Stimulated activated naive CD8-positive, alpha-beta T cell treated with anti-CD3 and anti-CD28 coated beads, Interleukin-15, Interleukin-2, amounts not matched to agents 100 U/mL and 50 U/mL, for 24 hours (primary cell): ENCODE measurements at places on chromosomes 2 and 18.

- no peak for DNase-seq
Observed at GRCh38 chr2:152047824-152048471, 50.9 kb downstream of the CACNB4 start.

GRCh38 chr18:69889009-69889408 is 58.7 kb downstream of the CD226 start:
- no peak for DNase-seq

- no peak for DNase-seq
Observed at GRCh38 chr2:239936838-239937581, 88.1 kb downstream of the NDUFA10 start.

DNA sequence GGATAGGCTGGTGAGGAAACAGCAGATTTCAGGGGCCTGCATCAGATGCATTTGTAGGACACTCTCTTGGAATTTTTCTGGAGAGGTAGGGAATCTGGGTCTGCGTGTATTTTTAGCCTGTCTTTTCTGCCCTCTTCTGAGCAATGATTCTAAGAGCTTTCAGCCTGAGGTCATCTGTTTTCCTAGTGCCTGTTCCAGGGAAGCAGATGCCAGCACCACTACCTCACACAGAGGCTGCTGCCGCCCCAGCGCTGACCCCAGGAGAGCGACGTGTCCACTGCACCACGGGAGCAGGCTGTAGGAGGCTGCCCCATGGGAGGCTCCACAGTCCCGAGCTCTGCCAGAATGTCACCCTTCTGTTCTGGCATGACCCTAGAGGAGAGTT is 316.5 kb downstream of the CYP26B1 start:
- DNase-seq: no peak

- no peak for DNase-seq
Observed at GRCh38 chr2:98121149-98121548, 34.2 kb downstream of the VWA3B start.

- DNase-seq: no peak
Observed at GRCh38 chr2:136067897-136068580, 49.9 kb downstream of the CXCR4 start.

GRCh38 chr2:43898134-43898837 is 59.5 kb downstream of the ABCG8 start:
- DNase-seq: no peak
